ENCODE measurements at places on chromosomes 2 and 18.

DNA sequence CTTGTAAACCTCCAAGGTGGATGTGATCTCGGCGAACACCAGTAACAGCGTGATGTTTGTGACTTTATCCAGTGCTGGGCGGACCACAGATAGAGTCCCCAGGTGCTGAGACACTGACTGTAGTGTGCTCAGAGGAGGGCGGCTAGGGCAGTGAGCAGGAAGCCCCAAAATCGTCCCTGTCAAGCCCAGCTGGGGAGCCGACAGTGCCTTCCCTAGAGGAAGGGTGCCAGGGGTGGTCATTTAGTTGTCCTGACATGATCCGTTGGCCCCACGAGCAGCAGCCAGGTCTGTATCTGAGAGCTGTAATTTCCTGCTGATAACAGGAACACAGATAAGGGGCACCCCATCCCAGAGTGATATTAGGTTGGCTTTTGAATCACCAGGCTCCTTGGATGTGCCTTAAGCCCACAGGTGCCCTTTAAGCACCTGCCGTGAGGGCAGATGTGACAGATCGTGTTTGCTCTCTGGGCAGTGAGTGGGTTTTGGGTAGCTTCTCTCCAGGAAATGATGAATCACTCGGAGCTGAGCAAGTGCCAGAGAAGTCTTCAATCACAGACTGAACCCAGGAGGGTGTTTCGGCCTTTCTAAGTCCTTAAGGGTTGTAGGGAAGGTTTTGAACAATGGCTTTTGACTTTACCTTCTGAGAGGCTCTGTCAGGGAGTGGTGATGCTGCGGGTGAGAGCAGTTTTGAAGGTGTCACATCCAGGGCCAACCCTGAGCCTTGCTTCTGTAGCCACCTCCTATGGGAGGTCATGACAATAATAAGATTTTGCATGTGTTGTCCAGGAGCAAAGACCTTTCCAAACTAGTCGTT, 7.7 kb downstream of the LPIN1 start:
- DNase-seq, result no peak

DNA sequence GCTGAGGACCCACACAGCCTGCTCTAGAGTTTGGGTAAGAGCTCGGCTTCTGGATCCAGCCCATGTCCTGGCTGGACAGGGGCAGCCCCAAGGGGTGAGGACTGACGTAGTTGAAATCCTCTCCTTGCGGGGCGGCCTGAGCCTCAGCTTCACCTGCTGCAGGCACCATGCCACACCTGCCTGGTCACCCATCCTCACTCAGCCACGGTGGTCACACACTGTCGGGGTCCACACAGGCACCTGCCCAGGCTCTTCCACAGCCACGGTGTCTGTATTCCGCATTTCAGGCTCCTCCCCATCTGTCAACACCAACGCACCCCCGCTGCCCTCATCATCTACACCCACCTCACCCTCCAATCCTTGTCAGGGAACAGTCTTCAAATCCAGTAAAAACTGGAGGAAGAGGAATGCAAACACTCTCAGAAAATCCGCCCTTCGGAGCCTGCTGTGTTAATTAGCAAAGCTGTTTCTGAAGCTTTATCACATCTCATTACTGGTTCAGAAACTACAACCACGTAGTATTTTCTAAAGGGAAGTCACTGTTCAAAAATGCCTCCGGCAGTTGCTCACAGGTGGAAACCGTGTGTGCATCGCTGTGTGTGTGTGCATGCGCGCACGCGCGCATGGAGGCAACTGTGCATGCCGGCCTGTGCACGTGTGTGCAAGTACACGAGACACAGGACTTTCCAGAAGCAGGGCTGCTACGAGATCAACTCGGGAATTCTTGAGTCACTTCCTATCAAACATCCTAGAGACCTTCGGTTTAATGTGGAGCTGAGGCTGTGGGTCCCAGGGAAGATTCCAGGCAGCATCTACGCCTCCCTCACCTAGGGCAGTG, 38.2 kb downstream of the SLC66A2 start:
- DNase-seq, result no peak

GRCh38 chr2:101534149-101534611, 59.3 kb upstream of the RFX8 start:
- no peak for DNase-seq

DNA sequence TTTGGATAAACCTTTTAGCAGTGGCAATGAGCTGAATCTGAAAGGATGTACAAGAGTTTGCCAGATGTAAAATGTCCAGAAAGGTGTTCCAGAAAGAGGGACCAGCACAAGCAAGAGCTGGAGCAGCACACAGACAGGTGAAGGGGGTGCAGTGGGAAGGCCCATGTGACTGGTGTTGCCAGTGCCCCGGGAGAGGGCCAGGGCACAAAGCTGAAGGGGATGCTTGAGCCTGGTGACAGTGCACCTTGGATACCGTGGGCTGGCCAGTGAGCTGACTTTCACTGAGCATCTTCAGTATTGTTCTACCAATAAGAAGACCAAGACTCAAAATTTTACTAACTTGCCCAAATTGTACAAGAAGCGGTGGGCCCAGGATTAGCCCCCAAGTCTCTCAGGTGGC, 132.3 kb upstream of the ALPP start:
- DNase-seq, result no peak

DNA sequence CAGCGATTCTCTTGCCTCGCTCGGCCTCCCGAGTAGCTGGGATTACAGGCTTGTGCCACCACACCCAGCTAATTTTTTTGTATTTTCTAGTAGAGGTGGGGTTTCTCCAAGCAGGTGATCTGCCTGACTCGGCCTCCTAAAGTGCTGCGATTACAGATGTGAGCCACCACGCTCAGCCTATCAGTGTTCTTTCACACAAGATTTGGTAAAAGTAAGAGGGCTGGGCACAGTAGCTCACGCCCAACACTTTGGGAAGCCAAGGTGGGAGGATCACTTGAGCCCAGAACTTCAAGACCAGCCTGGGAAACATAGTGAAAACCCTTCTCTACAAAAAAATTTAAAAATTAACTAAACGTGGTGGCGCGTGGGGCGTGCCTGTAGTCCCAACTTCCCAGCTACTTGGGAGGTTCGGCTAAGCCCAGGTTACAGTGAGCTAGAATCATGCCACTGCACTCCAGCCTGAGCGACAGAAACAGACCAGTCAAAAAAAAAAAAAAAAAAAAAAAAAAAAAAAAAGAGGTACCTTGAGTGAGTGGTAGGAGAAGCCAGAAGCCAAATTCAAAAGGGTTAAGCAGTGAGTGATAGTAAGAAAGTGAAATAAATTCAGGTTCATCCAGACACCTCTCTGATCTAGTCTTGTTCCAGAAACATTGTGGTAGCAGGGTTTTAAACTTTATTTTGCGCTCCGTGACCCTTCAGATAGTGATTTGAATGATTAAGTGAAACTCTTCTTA, 981 bp downstream of the MRPL53 start:
- no peak for DNase-seq

DNA sequence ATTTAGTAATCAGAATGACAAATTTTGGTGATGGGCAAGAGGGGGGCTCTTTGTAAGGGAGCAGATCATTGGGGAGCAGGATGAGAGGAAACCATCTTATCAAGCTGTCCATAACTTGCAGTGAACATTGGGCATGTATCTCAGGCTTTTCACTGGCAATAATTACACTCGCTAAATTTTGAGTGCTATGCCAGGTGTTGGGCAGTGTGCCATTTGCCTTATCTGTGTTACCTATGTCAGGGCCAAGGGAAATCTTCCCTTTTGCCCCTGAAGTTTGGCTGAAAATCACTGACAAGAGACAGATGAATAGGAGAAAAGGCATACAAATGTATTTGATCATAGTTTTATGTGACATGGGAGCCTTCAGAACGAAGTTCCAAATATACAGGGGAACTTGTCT, 39.0 kb downstream of the NOSTRIN start:
- DNase-seq, result no peak

DNA sequence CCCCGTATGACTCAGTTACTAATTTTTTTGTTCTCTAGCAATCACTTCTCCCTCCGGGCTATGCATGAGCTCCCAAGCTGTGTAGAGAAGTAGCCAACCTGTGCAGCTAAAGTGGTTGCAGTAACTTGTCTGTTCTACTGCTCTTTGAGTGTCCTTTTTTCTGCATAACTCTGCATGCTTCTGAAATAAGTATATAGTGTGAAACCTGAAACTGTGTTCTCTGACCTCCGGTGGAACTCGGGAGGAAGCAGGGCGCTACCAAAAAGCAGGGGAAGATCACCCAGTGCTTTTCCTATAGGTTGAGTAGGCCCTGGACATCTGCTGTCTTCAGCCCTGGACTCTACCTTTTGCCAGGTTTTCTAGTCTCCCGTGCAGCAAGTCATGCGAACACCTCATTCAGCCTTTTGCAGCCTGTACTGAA, 47.8 kb downstream of the PHLPP1 start:
- no peak for DNase-seq
